ENCODE measurements at places on chromosomes 16 and 17. TPM values are rescaled to one million over a fixed set of nuclear protein-coding genes. Genes with fewer than 3 reads are reported as not detected.
A peak's percentile ranks its signal among the peaks of the same experiment; 100 is the strongest.

GRCh38 chr16:72415379-72415778 is 243.4 kb upstream of the PMFBP1 start:
- no peak for DNase-seq

- no peak for DNase-seq
These were observed 26.0 kb downstream of the COPZ2 start for GRCh38 chr17:48011405-48012150.

DNA sequence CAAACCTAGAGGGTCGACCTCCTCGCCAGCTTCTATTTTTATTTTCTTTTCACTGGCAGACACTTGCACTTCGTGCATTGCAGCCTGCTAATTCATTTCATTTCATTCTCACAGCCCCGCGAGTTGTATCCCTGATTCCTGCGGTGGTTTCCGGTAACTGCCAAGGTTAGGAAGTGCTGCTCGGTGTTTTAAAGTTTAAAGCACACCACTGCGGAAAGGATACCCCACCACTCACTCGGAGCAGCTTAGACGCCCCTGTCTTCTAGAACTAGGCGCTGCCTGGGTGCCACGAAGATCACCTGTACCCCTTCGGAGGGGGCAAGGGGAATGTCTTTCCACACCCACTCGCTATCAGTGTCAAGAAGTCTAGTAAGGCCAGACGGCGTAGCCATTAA is 509 bp downstream of the CNEP1R1 start:
- DNase-seq: no peak

DNA sequence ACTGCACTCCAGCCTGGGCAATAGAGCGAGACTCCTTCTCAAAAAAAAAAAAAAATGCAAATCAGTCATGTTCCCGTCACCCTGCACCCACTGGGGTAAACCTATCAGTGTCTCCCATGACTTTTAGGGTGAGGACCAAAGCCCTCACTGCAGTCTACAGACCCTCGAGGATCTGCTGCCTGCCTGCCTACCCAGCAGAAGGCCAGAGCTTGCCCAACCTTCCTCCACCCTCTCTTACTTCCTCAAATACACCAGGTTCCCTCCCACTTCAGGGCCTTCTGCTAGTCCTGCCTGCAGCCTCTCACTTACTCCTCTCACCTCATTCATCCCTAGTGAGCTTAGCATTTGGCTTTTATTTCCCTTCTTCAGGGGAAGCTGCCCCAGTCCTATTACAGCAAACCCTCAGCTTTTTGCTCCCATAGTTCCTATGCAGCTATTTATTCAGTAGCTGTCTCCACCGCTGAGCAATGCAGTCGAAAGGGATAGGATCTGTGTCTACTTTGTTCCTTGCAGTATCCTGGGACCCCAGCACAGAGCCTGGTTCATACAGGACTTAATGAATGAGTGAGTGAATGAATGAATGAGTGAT is 17.8 kb upstream of the TOB1 start:
- DNase-seq: no peak

GRCh38 chr17:76695059-76695831 is 15.5 kb downstream of the MXRA7 start:
- no peak for DNase-seq

DNA sequence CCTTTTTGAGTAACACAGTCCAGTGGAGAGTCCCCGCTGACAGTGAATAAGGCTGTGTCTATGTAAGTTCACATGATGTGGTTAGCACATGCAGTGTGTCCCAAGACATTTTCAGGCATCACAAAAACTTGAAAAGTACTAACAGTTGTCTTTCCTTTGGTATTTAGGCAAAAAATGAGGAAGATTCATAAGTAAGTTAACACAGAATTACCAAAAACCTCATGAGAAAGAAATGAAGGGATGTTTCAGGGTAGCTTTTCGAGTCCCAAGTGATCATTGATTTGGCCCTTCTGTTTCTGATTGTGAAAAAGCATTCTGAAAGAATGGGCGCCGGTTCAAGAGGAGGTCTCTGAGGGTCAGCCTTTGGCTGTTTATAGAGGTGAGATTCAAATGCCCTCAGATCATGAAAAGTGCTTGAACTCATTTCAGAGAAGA is 529 bp upstream of the ASPA start:
- DNase-seq: no peak

The RAD51D gene
- 13.2 TPM for total RNA-seq

- DNase-seq: no peak
These were observed 650.9 kb downstream of the KCNJ2 start for GRCh38 chr17:70820276-70820675.

The TMC8 gene
- total RNA-seq: 33.8 TPM

The KRT15 gene
- 9.0 TPM for total RNA-seq

GRCh38 chr17:34269969-34270368 is at the start of gene CCL7:
TSS of gene CCL7 (plus strand) at chr17:34270221. CDS start at chr17:34270291, 70 bp downstream.
- no peak for DNase-seq

The TBC1D3G gene
- not detected for total RNA-seq

- DNase-seq: no peak
These were observed 17.2 kb upstream of the NSMCE1 start for GRCh38 chr16:27285676-27286196.

The OR3A3 gene
- total RNA-seq: not detected

- peak; percentile 75 for DNase-seq
These were observed 26.0 kb upstream of the HNF1B start for GRCh38 chr17:37770631-37771518.

GRCh38 chr16:48531011-48531962 is 78.7 kb downstream of the N4BP1 start:
- DNase-seq: no peak

DNA sequence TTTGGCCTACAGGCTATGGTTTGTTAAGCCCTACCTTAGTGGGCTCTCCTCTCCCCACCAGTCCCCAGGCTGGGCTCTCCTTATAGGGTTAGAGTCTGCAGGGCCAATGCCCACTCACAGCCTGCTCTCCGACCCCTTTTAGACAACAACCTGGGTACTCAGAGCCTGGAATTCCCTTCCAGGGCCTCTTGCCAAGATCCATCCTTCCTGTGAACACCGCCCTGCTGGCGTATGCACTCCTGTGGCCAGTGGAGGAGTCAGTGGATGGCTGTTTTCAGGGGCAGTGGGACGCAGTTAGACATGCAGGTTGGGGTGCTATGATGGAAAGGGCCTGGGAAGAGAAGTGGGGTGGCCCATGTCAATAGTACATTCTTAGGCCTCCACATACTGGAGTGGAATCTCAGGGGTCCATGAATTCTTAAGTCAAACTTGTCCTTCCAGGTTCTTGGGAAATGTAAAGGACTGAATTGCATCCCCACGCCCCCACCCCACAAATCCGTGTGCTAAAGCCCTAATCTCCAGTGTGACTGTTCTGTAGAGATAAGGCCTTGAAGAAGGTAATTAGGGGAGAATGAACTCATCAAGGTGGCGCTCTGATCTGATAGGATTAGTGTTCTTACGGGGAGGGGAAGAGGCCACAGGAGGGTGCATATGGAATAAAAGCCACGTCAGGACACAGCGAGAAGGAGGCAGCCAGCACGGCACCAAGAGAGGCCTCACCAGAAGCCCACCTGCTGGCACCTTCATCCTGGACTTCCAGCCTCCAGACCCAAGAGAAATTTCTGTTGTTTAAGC is 81.6 kb upstream of the CACNG5 start:
- DNase-seq: no peak

The TNFRSF17 gene
- 1.4 TPM for total RNA-seq

The SCNN1B gene
- 38.3 TPM for total RNA-seq

GRCh38 chr16:86575754-86576557 is 2.4 kb upstream of the FOXL1 start:
- DNase-seq: no peak

The TP53TG3C gene
- not detected for total RNA-seq

GRCh38 chr16:72876221-72876620 is 171.7 kb downstream of the ZFHX3 start:
- peak; percentile 67 for DNase-seq

GRCh38 chr17:53736516-53737240 is 86.0 kb upstream of the KIF2B start:
- DNase-seq: no peak

DNA sequence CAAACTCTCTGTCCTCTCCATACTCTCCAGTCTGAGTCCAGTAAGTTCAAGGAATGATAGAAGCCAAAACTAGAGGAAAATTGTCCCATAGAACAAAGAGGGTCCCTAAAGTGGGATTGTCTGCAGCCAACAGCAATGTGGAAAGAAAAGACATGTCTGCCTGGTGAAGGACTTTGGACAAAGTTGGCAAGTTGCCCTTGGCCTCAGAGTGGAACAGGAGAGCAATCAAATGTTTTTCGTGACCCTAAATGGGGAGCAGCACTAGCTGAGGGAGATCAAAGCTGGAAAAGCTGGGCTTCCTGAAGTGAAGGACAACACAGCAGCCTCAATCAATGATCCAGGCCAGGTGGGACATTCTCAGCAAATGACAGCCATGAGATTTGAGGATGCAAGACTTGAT is 183.5 kb downstream of the CHD9NB start:
- no peak for DNase-seq

The CDH15 gene
- 0.50 TPM for total RNA-seq

- DNase-seq: no peak
These were observed 220.7 kb upstream of the ASIC2 start for GRCh38 chr17:33513769-33514168.

The C16orf92 gene
- total RNA-seq: not detected

- no peak for DNase-seq
These were observed 50.5 kb downstream of the GLG1 start for GRCh38 chr16:74556375-74556922.
